Neural progenitor cell (in vitro differentiated cells): ENCODE measurements at places on chromosomes 13 and 19. TPM values are rescaled to one million over a fixed set of nuclear protein-coding genes. Genes with fewer than 3 reads are reported as not detected.

- no peak for DNase-seq
Measured at GRCh38 chr19:4260613-4261191, 13.8 kb downstream of the YJU2 start.

- DNase-seq, result peak; percentile 22
Measured at GRCh38 chr13:31012655-31013024, 80.2 kb downstream of the TEX26 start.

- DNase-seq, result no peak
Measured at GRCh38 chr13:50152224-50152623, 137.0 kb downstream of the KCNRG start.

The APLP1 gene
- total RNA-seq, result 89.5 and 191 TPM in 2 replicates

GRCh38 chr13:67133476-67133875 lies 96.7 kb downstream of the PCDH9 start:
- no peak for DNase-seq

DNA sequence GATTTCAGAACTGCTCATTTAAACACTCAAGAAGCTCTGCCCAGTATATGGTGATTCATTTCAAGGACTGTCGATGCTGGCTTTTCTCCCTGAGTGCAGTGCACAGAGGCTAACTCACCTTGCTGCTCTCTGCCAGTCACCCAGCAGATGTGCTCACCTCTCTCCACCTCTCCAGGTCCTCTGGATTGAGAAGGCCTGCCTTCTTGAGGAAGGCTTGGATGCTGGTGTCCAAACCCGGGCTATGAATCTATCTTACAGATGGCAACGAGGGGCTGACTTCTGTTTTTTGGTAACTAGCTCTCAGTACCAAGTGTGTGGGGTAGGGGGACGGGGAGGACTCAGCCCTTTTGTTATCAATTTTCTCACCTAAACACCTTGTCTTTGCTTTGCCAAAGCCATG lies 47.6 kb downstream of the TEX29 start:
- DNase-seq, result no peak

- DNase-seq, result no peak
Measured at GRCh38 chr13:47708386-47708785, 292.7 kb downstream of the SUCLA2 start.

The CBLC gene
- 1.4 and 1.5 TPM in 2 replicates for total RNA-seq

The BEST2 gene
- total RNA-seq, result not detected in 2 replicates

DNA sequence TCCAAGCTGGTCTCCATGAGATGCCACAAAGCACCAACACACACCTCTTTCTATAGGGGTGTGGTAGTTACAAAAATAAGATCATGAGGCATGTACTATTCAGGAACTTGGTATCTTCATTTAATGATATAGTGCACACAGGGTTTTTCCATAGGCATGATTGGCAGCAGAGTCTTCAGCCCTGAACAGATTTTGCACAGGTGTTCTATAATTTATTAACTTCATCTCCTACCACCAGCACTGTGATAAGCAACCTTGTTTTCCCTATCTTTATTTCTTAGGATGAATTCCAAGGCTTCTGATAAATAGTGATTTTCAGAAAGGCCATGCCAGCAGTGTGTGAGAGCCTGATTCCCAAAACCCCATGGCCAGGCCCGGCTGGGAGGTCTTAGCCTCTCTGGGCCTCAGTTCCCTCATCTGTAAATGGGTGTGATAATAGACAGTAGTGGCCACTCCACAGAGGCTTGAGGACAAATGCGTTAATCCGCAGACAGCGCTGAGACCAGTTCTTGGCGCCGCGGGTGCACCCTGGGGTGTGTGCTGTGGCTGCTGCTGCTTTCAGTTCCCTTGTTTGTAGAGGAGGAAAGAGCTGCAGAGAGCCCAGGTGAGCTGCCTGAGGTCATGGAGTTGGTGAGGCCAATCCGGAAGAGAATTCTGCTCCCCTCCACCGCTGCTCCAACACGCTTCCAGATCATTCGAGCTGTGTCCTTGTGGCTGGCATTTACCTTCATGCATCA lies 33.1 kb downstream of the DHRS12 start:
- no peak for DNase-seq

DNA sequence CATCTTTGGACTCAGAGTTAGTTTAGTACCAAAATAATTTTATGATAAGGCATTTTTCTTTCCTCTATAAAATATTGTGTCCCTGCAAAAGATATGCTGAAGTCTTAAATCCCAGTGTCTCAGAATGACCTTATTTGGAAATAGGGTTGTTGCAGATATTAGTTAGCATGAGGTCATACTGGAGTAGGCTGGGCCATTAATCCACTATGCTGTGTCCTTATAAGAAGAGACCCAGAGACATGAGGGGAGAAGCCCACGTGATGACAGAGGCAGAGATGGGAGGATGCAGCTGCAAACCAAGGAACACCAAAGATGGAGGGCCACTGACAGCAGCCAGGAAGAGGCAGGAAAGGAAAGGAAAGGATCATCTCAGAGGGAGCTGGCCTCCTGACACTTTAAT lies 6.4 kb downstream of the POGLUT2 start:
- DNase-seq, result no peak

DNA sequence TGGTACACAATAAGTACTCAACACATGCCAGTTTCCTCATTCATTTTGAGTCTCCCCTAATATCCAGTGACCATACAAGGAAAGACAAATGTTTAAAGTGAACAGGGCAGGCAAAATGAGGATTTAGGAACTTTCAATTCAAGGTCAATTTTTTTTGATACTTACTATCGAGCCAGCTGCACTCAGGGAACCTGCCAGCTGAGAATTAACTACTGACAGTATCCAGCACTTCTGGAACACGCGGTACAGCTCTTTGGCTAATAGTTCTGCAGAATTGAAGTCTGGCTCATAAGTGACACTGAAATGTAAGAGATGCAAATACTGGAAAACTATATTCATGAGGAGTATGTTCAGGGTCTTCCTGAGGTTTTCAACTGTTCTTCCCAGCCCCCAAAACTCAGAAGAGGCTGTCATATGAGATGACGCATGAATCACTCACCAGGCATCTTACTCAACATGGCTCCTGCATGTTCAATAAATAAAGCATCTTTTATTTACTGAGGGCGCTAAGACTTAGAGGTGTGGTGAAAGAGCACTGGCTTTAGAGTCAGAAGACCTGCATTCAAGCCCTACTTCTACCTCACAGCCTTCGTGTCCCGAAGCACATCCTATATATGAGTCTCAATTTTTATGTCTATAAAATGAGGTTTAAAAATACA lies 25.6 kb downstream of the RUBCNL start:
- no peak for DNase-seq

DNA sequence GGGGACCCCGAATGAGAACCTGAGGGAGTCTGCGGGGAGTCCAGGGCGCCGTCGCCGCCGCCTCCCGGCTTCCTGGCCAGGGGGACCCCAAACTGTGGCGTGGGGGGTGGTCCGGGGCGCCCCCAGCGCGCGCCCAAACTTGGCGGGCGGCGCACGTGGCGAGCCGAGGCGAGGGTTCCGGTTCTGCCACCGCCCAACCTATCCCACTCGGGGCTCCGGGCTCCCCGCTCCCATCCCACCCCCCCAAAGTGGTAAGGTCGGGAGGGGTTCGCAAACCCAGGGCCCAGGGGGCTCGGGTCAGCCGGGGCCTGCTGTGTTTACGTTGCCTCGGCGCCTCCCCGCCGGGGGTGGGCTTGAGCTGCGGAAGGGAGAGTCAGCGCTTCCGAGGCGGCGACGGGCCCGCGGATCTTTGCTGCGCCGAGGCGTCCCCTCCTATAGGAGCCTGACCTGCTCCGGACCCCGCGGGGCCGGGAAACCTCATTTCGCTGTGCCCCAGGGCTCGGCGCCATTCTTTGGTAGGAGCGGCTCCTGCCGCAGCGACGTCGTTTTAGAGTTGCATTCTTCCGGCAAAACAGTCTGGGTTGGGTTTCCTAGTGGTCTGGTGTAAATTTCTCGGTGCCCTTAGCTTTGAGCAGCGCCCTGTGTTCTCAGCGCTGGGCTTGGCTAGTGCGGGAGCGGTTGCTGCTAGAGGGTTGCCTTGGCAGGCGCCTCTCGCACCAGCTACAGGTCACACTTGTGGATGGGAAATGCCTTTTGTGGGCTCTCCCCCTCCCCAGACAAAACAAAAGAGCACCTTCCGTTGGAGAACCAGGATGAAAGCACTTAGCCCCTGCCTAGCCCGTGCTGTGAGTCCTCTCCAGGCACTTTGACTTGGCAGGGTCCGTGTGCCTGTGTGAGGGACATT lies 1.2 kb downstream of the DAZAP1 start:
- peak; percentile 70 for DNase-seq

GRCh38 chr13:39557285-39557955 lies 45.6 kb downstream of the LHFPL6 start:
- no peak for DNase-seq
